Hepatocyte (in vitro differentiated cells): ENCODE measurements at places on chromosomes 13 and 19. TPM values are rescaled to one million over a fixed set of nuclear protein-coding genes. Genes with fewer than 3 reads are reported as not detected.

Gene TEX26
- total RNA-seq, result 0.36 and 0.57 TPM in 2 replicates

DNA sequence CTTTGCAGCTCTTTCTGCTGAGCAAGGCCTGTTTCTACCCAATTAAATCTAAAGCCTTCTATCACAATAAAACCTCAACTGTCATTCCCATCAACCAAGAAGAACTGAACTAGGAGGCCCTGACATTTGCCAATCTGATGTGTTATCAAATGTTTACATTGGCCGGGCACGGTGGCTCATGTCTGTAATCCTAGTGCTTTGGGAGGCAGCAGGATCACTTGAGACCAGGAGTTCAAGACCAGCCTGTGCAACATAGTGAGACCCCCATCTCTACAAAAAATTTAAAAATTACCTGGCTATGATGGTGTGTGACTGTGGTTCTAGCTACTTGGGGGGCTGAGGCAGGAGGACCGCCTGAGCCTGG, 2.8 kb upstream of the FBXO17 start:
- no peak for DNase-seq

Gene CEACAM8
- total RNA-seq, result 0.08 TPM in 1 of 2 replicates, not detected in the other

- no peak for DNase-seq
These were observed 21.7 kb downstream of the TGFB1 start for GRCh38 chr19:41332000-41332399.

DNA sequence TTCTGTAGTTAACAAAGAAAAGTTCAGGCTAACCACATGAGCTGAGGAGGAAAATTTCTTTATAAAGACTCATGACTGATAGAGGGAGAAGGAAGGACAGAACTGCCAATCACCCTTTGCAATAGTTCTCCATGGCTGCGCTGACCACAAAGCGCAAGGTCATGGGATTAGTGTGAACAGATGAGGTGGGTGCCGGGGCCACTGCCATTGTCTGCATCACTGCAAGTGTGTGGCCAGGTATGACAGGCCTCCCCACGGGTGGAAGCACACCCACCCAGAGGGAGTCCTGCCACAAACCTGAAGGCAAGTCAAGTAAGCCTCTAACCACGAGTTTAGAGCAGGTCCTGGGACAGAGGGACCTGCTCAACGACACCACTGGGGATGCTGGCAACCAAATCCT, 128.1 kb downstream of the TUBA3C start:
- DNase-seq, result no peak

DNA sequence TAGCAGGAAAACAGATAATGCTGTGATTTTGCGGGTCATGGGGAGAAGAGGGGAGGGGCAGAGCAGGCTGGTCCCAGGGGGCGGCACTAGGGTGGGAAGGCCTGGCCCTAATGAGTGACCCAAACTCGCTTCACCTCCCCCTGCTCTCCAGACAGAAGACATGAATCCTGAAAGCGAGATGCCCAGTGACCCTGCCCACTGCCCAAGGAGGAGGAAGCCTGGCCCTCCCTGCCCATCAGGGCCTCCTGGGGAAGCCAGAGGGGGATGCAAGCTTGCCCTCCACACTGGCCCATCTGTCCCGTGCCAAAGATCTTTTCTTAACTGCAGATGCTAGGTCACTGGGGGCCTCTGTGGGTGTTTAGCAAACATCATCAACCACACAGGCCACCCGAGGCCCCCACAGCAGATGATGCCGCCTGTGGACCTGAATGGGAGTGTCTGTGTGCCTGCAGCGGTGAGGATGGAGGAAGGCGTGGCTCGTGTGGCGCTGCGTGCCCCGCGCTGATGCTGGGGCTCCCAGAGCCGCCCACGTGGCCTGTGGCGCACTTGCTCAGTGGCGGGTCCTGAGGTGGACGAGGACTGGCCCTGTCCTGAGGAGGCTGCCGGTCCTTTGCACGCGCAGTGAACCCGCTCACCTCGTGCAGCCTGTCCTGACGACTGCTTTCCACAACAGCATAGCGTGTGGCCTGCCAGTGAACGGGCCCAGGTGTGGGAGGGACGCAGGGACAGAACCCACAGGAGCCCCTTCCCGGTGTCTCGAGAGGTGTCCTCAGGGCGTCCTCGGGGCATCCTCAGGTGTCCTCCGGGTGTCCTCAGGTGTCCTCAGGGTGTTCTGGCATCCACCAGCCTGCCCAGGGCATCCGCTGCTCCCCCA, 80.5 kb upstream of the MCF2L start:
- DNase-seq, result no peak

Gene MYO1F
- 0.13 and 0.92 TPM in 2 replicates for total RNA-seq

DNA sequence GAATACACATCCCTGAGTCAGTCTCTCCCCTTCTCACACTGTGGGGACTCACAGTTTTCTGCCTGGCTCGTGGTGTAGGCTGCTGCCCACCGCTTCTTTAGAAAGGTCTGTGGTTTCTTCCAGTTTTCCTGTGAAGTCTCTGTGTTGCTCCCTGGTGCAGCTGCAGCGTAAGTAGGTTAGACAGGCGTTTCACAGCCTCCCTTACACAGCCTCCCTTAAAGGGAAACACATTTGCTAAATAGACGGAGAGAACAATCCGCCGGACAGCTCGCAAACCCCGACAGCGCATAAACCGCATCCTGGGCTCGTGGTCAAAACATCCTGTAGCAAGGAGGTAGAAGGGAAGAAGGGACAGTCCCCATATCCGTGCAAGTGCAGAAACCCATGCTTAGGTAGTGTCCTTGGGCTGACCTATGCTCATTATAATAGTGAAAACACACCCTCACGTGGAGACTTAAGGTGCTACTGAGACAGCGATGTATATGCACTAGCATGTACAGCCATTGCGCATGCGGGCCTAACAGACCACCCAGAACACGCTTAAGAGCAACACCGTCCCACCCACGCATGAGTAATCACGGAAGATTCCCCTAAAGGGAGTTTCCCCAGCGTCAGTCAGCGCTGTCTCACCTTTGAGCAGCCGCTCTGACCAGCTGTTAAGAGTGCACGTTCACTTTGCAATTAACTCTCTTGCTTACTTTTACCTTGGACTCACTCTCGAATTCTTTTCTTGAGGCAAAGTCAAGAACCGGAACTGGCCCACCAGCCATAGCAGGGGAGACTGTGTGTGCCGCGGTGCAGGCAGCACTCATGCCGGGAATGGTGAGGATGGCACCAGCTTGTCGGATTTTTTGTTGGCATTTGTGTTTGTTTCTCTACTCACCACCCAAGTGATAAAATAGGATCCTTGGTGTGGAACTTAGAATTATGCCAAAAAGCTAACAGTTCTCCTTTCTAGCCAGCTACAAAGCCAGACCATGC, 16.6 kb downstream of the SIGLEC8 start:
- DNase-seq, result no peak

Gene ZNF701
- 15.2 TPM in 2 replicates for total RNA-seq
